ENCODE measurements at places on chromosomes 5 and 9.

GRCh38 chr5:104126980-104127379 lies 564.4 kb upstream of the NUDT12 start:
- no peak for DNase-seq

- no peak for DNase-seq
Observed at GRCh38 chr9:105355781-105356180, 92.1 kb upstream of the FSD1L start.

DNA sequence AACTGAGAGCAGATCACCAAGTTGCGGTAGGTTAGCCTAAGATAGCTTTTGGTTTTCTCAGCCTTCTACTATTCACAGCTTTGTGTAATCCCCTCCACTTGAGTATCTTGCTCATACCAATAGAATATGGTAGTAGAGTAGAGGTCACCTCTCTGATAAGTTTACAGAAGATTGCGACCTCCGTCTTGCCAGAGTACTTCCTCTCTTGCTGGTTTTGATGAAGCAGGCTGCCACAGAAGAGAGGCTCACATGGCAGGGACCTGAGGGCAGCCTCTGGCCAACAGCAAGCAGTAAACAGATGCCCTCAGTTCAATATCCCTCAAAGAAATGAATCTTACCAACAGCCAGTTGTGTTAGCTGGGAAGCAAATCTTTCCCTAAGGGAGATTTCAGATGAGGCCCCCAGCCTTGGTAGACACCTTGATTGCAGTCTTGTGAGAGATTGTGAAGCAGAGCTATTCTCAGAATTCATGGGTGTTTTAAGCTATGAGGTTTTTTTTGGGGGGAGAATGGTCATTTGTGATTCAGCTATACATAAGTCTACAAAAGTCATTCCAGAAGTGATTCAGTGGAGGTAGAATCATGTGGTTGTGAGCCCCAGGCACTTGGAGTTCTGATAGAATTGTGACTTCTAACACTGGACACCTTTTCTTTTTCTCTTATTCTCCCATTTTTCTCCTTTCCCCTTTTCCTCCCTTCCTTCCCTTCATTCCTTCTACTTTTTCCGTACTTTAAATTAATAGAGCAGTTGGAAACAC lies 22.7 kb upstream of the CDKN2B start:
- DNase-seq, result no peak

DNA sequence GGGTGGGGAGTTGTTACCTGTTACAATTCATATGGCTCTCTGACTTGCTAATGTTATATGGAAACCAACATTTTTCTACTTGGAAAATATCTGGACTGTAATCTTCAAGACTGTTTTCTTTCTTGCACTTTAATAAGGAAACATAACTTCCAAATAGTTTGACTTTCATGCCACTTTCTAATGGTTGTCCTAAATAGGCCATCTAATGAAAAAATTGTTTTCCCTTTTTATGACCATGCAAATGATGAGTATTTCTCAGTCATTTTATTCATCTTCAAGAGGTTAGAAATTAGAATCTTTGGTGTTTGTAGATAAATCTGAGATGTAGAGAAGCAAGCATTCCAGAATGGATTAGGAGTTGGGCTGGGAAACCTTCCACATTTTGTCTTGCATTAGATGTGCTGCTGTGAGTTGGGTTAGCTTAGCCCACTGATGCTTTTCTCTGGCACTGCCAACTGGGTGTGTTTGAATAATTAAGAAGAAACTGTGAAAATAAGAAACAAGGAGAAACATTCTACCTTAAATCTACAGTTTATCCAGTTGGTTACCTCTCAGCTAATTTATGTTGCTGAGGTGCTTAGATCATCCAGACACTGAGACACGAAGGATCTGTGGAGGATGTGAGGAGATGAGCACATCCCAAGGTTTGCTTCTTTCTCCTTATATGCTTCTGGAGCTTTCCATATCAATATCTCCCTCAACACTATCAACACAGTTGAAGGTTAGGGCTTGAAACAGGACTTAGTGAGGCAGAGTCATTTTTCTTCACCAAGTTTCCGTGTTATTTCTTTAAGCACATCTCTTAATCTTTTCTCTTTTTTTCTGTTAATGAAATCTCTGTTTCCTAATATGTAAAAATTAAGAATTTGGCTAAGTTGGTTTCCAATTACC lies 2.7 kb downstream of the RASGRF2 start:
- no peak for DNase-seq

GRCh38 chr9:108052431-108053080 lies 563.0 kb upstream of the KLF4 start:
- no peak for DNase-seq

GRCh38 chr9:85897848-85898247 lies 43.1 kb upstream of the NAA35 start:
- no peak for DNase-seq

- DNase-seq, result no peak
Observed at GRCh38 chr9:73059247-73059646, 92.4 kb upstream of the ANXA1 start.

DNA sequence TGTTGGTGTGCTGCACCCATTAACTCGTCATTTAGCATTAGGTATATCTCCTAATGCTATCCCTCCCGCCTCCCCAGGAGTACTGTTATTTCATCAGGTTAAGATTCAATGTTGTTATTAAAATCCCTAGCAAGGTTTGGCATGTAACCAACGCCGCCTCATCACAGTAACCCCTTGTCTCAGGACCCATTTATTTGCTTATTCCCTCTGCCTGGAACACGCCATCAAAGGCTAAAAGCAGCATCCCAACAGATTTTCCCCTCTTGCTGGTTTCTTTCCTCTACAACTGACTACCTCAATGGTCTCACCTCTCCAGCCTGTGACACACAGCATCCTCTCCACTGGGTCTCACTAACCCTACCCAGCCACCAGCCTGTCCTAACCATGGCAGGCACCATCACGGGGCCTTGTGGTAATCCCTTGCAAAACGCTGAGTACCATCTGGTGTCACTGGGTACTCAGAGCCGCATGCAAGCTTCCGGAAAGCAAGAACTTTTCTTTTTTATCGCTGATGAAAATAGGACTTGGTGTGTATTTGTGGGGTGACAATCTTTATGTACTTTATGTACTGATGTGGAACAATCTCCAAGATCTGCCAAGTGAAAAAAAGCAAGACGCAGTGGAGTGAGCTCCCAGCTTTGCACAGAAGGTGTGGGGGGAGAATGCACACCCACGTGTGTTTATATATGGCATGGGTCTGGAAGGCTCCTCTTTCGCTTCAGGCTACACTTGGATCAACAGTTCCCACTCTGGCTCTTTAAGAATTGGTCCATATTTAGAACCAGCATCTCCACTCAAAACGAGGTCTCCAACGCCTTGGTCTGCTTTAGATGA lies 6.1 kb downstream of the RPS14 start:
- no peak for DNase-seq

Measured in stimulated activated CD8-positive, alpha-beta memory T cell treated with anti-CD3 and anti-CD28 coated beads, Interleukin-7, amount 100 ng/mL, for 1 hour (primary cell).